ENCODE measurements at places on chromosomes 2 and 18.

DNA sequence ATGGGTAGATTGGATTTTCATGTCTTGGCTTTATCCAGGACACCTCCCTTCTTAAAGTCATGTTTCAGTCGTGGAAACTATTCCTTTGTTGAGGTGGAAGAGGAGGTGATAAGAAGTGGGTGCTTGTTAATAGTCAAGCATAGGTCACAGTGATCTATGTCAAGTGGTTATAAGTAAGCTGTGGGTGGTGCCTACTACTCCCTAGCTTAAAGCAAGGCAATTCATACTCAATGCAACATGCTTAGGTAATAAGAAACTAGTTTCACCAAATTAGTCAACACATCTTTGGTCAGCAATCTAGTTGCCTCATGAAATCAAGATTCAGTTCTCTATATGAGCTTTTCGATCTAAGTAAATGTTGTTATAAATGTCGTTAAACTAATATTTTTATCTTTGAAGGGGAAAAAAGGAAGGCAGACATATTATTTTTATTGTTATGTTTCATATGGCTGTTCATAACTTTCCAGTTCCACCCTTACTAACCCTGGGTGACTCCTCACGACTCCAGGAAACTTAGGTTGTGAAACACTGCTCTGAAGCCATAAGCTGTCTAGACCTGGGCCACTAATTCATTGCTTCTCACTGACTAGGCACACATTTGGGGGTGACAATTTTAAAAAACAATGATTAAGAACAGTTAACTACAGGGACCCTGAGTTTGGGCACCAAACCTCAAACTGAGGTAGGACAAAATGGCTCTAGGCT is 5.8 kb upstream of the ABCB11 start:
- no peaks in the 10 kb centered on the region for H3K4me1 ChIP-seq
- no peaks in the 10 kb centered on the region for H3K27me3 ChIP-seq
- no peak overlapping the region for H3K4me3 ChIP-seq
- DNase-seq, result no peak
- H3K27ac ChIP-seq, result no peak overlapping the region

- no peak overlapping the region for H3K27ac ChIP-seq
- DNase-seq, result no peak
- H3K4me3 ChIP-seq, result no peak overlapping the region
- H3K36me3 ChIP-seq, result no peaks in the 10 kb centered on the region
- H3K27me3 ChIP-seq, result no peaks in the 10 kb centered on the region
- no peaks in the 10 kb centered on the region for H3K4me1 ChIP-seq
Observed at GRCh38 chr18:64287926-64288325, 139.0 kb upstream of the LINC00305 start.

- no peaks in the 10 kb centered on the region for H3K36me3 ChIP-seq
- H3K4me1 ChIP-seq, result peaks cover 1% of the 10 kb centered on the region
- H3K27me3 ChIP-seq, result no peaks in the 10 kb centered on the region
Observed at GRCh38 chr2:46435353-46435752, 44.0 kb upstream of the TMEM247 start.

GRCh38 chr2:241064008-241064801 is 37.9 kb downstream of the MTERF4 start:
- peaks cover 2% of the 10 kb centered on the region for H3K27me3 ChIP-seq
- no peaks in the 10 kb centered on the region for H3K4me1 ChIP-seq
- no peak for DNase-seq
- peaks cover 18% of the 10 kb centered on the region for H3K36me3 ChIP-seq

GRCh38 chr2:58686776-58687175 is 445.7 kb upstream of the FANCL start:
- no peak overlapping the region for H3K27ac ChIP-seq
- H3K36me3 ChIP-seq, result no peaks in the 10 kb centered on the region
- no peak for DNase-seq
- H3K27me3 ChIP-seq, result no peaks in the 10 kb centered on the region
- H3K4me1 ChIP-seq, result no peaks in the 10 kb centered on the region

- H3K36me3 ChIP-seq, result no peaks in the 10 kb centered on the region
- peaks cover 2% of the 10 kb centered on the region for H3K4me1 ChIP-seq
- peak overlapping the region; percentile 51 for H3K27ac ChIP-seq
- no peak for DNase-seq
- H3K4me3 ChIP-seq, result no peak overlapping the region
Observed at GRCh38 chr2:152062125-152063091, 36.4 kb downstream of the CACNB4 start.

- H3K4me3 ChIP-seq, result no peak overlapping the region
- H3K27me3 ChIP-seq, result no peaks in the 10 kb centered on the region
- no peak for DNase-seq
Observed at GRCh38 chr2:148557844-148558436, 86.6 kb upstream of the EPC2 start.

GRCh38 chr18:45538444-45538843 is 76.8 kb upstream of the SLC14A2 start:
- H3K27me3 ChIP-seq, result no peaks in the 10 kb centered on the region
- DNase-seq, result no peak
- H3K4me3 ChIP-seq, result no peak overlapping the region
- H3K36me3 ChIP-seq, result no peaks in the 10 kb centered on the region
- H3K4me1 ChIP-seq, result peaks cover 5% of the 10 kb centered on the region

- DNase-seq, result no peak
- no peak overlapping the region for H3K4me3 ChIP-seq
- H3K27me3 ChIP-seq, result no peaks in the 10 kb centered on the region
- no peaks in the 10 kb centered on the region for H3K4me1 ChIP-seq
Observed at GRCh38 chr2:231725476-231725875, 17.2 kb downstream of the PTMA start.

DNA sequence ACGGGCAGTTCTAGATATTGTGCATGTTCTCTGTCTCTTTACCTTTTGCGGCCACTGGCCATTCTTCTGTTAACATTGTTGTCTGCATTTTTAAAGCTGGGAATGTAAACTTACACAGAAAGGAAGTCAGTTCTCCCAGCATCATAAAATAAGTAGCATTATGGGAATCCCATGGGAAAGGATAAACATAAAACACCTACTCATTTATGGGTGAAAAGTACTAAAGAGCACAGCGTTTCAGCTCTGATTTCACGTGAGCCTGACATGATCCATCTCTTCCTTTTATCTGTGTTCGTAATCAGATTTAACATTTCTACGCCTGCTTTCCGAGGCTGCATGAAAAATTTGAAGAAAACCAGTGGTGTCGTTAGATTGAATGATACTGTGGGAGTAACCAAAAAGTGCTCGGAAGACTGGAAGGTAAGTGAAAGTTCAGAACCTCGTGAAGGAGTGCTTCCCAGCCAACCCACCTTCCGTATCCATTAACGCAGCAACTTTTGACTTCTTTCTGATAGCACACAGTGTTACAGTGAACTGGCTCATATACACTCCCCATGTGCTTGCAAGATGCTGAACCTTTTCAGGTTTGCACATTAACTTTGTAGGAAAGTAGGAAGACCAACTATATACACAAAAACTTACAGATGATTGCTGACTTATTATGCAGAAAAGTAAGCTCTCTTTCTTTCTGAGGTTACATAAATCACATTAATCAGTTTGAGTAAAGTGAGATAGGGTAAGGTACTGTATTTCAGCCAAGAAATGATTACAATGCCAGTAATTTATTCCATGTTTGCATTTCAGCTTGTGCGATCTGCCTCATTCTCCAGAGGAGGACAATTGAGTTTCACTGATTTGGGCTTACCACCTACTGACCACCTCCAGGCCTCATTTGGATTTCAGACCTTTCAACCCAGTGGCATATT is 86.5 kb upstream of the TTC39C start:
- no peaks in the 10 kb centered on the region for H3K27me3 ChIP-seq
- H3K27ac ChIP-seq, result no peak overlapping the region
- H3K4me3 ChIP-seq, result no peak overlapping the region

DNA sequence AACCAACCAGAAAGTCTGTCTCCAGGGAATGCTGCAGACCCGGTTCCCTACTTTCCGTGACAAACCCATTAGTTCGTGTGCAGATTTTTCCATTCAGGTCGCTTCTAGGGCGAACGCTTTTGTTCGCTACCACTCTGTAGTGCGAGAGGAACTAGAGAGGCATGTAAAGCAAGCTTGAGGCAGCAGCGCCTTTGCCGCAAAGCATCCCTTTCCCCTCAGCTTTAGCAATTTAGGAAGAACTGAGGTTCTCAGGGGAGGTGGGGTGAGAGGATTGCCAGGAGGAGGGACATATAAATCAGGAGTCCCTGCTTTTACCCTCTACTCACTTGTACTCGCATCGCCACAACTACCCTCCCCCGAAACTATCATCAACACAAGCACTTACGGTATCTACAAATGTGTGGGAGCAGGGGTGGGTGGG is 748 bp upstream of the ZNF804A start:
- no peak overlapping the region for H3K27ac ChIP-seq
- peak; percentile 51 for DNase-seq
- H3K4me3 ChIP-seq, result no peak overlapping the region
- H3K36me3 ChIP-seq, result no peaks in the 10 kb centered on the region

GRCh38 chr2:88197732-88198131 is 27.6 kb downstream of the THNSL2 start:
- H3K27me3 ChIP-seq, result no peaks in the 10 kb centered on the region
- no peaks in the 10 kb centered on the region for H3K36me3 ChIP-seq
- DNase-seq, result no peak
- H3K4me1 ChIP-seq, result peaks cover 3% of the 10 kb centered on the region
- no peak overlapping the region for H3K4me3 ChIP-seq

GRCh38 chr2:228048838-228049490 is 132.5 kb downstream of the SPHKAP start:
- H3K27ac ChIP-seq, result no peak overlapping the region
- H3K36me3 ChIP-seq, result no peaks in the 10 kb centered on the region
- peaks cover 4% of the 10 kb centered on the region for H3K4me1 ChIP-seq
- H3K27me3 ChIP-seq, result no peaks in the 10 kb centered on the region
- H3K4me3 ChIP-seq, result no peak overlapping the region

GRCh38 chr2:236642584-236643291 is 73.1 kb downstream of the ACKR3 start:
- no peak overlapping the region for H3K4me3 ChIP-seq
- no peaks in the 10 kb centered on the region for H3K27me3 ChIP-seq
- no peaks in the 10 kb centered on the region for H3K4me1 ChIP-seq
- peak overlapping the region; percentile 82 for H3K27ac ChIP-seq

- H3K27me3 ChIP-seq, result no peaks in the 10 kb centered on the region
- H3K36me3 ChIP-seq, result no peaks in the 10 kb centered on the region
- H3K4me3 ChIP-seq, result no peak overlapping the region
- no peak overlapping the region for H3K27ac ChIP-seq
Observed at GRCh38 chr2:225184948-225185347, 142.7 kb upstream of the DOCK10 start.

DNA sequence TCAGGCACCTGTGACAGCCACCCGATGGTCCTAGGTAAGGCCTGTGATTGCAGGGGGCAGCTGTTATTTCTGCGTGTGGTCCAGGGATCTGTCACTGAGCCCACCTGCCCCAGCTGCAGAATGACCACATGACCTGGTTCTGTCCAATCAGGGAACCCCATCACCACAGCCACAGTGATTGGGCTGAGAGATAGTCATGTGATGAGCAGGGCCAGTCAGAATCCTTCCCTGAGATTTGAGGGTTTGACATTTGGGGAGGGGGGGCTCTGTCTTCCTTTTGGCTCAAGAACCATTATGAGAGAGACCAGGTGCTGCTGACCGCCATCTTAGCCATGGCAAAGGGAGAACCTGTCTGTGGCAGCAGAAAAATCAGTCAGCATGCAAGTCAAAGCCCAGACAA is 147.2 kb downstream of the SMAD7 start:
- DNase-seq, result peak; percentile 4
- H3K4me3 ChIP-seq, result no peak overlapping the region
- H3K4me1 ChIP-seq, result no peaks in the 10 kb centered on the region
- no peaks in the 10 kb centered on the region for H3K27me3 ChIP-seq

DNA sequence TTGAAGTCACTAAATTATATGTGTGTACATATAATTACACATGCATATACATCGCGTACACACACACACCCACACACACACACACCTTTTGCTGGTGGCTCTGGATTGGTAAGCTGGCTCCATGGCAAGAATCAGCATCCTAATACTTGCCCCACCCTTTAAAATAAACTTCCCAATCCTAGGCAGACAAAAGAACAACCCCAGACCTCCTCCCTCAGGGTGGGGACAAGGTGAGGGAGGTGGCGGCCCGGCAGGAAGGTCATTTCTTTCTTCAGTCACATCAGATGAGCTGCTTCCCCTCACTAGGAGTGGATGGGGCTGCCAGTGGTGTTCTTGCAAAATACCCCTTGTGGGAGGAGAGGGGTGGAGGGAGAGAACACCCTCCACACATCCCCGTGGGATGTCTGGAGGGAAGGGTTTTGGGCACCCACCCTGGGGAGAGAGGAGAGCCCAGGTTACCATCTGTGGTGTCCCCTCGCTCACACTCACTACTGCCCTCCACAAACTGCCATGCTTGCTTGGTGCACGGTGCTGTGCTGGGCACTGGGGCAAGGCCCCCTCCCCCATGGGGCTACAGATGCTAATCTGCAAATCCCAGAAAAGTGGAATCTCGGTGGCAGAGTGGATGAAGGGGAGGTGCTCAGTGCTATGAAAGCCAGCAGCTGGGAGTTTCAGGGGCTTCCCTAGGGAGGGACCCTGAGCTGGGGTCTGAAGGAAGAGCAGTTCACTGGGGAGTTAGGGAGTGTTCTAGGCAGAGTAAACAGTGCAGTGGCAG is 64.0 kb downstream of the ODC1 start:
- H3K4me3 ChIP-seq, result no peak overlapping the region
- no peaks in the 10 kb centered on the region for H3K36me3 ChIP-seq
- H3K4me1 ChIP-seq, result peaks cover 51% of the 10 kb centered on the region
- no peak overlapping the region for H3K27ac ChIP-seq
- no peak for DNase-seq
- H3K27me3 ChIP-seq, result no peaks in the 10 kb centered on the region

DNA sequence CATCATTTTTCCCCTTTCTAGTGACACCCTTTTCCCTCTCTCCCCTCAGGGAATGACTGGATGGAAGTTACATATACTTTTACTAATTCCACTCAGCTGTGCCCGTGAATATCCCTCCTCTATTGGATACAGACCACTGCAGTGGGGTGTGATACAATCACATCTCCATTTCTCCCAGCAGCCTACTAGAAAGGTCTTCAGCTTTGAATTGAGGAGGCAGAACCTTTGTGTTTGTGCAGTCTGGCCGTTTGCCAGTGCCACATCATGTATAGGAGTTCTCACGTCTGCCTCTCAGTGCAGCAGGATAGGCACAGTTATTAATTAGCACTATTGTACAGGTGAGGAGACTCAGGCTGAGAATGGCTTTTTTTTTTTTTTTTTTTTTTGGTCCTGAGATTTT is 16.4 kb downstream of the TNFRSF11A start:
- DNase-seq, result peak; percentile 24
- H3K27ac ChIP-seq, result no peak overlapping the region
- H3K4me3 ChIP-seq, result no peak overlapping the region
- no peaks in the 10 kb centered on the region for H3K36me3 ChIP-seq

DNA sequence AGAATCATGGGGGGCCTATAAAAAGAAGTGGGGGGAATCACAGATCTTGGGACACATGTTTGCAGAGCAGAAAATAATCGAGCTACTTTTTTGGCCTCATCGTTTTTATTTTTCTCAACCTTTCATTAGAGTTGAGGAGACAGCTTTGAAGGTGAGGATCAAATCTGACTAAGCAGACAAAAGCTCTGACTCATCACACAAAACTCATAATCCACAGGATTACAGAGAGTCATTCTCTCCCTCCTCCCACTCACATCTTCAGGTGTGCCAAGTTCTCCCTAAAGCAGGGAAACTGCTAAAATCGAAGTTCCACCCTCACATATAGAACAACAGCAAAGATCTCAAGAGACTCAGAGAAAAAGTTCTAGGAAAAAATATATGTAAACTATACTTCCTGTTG is 15.6 kb downstream of the BAZ2B start:
- H3K4me1 ChIP-seq, result peaks cover 3% of the 10 kb centered on the region
- no peaks in the 10 kb centered on the region for H3K36me3 ChIP-seq
- no peak overlapping the region for H3K4me3 ChIP-seq
- no peak overlapping the region for H3K27ac ChIP-seq

- H3K4me3 ChIP-seq, result no peak overlapping the region
- no peaks in the 10 kb centered on the region for H3K27me3 ChIP-seq
- no peak for DNase-seq
- H3K27ac ChIP-seq, result no peak overlapping the region
- no peaks in the 10 kb centered on the region for H3K4me1 ChIP-seq
- H3K36me3 ChIP-seq, result no peaks in the 10 kb centered on the region
Observed at GRCh38 chr2:53843595-53843994, 16.2 kb downstream of the GPR75 start.
